ENCODE measurements at places on chromosomes 13 and 19. TPM values are rescaled to one million over a fixed set of nuclear protein-coding genes. Genes with fewer than 3 reads are reported as not detected.
A peak's percentile ranks its signal among the peaks of the same experiment; 100 is the strongest.

ELSPBP1 gene
- 0.31 TPM for polyA plus RNA-seq

PNMA8C gene
- 0.56 TPM for polyA plus RNA-seq

OR7A5 gene
- not detected for polyA plus RNA-seq

GJB2 gene
- 4.7 TPM for polyA plus RNA-seq

IRGQ gene
- 12.9 TPM for polyA plus RNA-seq

SHANK1 gene
- 3.5 TPM for polyA plus RNA-seq

MISP3 gene
- 4.7 TPM for polyA plus RNA-seq

FFAR1 gene
- polyA plus RNA-seq, result 0.30 TPM

C5AR2 gene
- 0.27 TPM for polyA plus RNA-seq

ABHD8 gene
- polyA plus RNA-seq, result 8.5 TPM

BEST2 gene
- 0.07 TPM for polyA plus RNA-seq

CYP4F8 gene
- polyA plus RNA-seq, result 0.04 TPM

DNA sequence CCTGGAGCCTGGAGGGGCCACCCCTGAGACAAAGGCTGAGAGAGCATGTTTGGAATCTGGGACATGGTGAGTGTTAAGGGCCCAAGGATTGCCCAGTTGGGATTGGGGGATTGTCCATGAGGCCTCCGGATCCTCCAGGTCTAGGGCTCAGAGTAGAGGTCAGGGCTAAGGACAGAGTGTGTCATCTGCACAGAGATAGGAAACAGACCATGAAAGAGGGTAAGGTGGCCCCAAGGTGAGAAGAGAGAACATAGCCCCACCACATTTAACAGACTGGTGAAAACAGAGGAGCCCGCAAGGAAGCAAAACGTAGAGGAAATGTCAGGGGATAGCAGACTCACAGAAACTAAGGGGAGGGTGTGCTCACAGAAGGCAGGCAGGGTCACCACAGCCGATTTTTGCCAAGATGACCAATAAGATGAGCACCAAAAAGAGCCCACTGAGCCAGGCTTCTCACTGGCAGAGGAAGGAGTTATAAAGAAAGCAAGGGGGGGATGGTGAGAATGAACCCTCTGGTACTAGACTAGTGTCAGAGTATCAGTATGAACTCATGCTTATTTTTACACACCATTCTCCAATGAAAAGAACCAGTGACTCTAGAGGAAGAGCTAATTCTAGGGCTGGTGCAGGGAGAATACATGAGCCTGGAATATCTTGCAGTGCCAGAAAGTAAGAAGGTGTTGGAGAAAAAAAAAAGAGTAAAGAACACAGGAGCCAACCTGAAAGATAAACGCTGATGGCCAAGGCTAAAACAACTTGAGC is 17.5 kb downstream of the DYRK1B start:
- DNase-seq, result no peak

DNA sequence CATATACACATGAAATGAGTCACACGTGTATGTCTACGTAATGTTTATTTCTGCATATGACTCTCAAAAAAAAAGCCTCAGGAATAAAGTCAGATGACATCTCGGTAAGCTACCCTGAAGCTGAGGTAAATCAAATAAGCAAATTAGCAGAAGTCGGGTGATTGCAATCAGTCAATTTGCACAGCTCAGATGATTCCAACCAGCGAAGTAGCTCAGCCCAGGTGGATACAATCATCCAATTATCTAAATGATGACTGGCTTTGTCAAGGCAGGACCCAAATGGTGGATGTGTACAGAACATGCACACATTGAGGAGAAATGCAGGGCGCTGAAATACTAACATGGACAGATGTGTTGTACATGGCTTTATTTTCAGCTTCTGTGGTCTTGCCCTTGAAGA is 148.5 kb downstream of the ZNF486 start:
- DNase-seq, result no peak

- DNase-seq, result no peak
These were observed 18.0 kb upstream of the RBM26 start for GRCh38 chr13:79423801-79424642.

DNA sequence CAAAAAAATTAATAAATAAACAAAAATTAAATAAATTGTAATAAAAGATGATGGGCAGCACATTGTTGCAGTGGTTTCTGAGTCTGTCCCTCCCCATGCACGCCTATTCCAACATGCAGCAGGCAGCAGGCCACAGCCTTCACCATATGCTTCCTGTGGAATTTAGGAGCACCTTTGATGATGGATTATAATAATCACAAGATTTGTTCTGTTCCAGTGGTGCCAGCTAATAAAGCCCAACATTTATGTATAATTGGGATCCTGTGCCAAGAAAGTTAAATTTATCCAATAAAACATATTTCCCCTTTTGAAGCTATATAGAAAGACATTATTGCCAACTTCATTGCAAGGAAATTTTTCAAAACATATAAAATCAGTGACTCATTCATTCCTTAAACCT is 328.6 kb downstream of the FGF14 start:
- no peak for DNase-seq

- no peak for DNase-seq
These were observed 1.4 kb downstream of the SUGP2 start for GRCh38 chr19:19031891-19032290.

GRCh38 chr13:111422348-111422747 is 101.9 kb downstream of the TEX29 start:
- no peak for DNase-seq

- peak; percentile 47 for DNase-seq
These were observed 25.1 kb downstream of the ELF1 start for GRCh38 chr13:40993987-40994386.

DNA sequence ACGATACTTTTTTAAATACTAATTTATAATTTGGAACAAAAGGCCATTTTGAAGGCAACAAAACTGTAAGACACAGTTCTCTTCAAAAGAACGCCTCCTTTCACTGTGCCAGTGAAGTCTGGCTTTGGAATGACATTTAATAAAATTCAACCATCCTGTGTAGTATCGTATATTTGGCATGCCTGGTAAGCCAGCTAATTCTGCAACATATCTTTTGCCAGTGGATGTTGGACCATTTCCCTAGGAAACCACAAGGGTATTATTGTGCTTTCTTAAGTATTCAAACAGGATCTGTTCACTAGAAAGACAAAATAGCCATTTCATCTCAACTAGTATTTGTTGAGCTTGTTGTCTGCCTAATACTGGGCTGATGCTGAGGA is 111.6 kb downstream of the RGCC start:
- DNase-seq, result no peak

DNA sequence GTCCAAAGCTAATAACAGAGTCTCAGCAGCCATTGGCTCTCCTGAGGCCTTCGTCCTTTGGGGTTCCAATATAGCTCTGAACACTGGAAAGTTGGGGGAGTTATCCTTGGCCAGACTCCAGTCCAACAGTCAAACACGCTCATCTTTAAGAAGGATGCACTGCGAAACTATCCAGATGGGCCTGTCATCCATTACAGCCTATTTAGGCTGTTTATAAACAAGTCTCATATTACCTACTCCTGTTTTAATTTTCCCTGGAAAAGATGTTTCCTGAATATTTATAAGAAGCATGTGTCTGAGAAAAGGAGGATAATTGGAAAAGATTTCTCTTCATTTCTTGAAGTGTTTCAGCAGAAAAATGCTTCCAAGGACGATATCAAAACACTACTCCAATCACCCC is 170.7 kb downstream of the DCT start:
- DNase-seq, result no peak

GRCh38 chr13:58666331-58666730 is 1034.8 kb downstream of the PCDH17 start:
- no peak for DNase-seq

- DNase-seq, result no peak
These were observed 63.1 kb downstream of the ZDHHC20 start for GRCh38 chr13:21395953-21396352.

DNA sequence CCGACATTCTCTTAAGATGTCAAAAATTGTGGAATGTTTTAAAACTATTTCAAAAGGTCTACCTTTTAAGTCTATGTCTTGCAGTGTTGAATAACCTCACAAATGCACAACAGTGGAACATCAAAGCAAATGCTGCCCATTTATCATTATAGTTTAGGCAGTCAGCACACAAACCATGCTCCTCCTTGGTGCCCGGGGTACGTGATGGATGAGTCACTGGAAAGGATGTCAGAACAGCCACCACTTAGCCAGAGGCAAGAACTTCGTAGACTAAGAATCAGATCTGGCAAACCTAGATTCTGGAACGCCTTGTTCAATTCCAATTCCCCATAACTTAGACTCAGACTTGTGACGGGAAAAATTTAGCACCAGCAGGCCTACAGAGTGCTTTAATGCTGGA is 343.6 kb downstream of the FGF9 start:
- no peak for DNase-seq

- DNase-seq, result no peak
These were observed 29.9 kb downstream of the UNC13A start for GRCh38 chr19:17658240-17658639.

DNA sequence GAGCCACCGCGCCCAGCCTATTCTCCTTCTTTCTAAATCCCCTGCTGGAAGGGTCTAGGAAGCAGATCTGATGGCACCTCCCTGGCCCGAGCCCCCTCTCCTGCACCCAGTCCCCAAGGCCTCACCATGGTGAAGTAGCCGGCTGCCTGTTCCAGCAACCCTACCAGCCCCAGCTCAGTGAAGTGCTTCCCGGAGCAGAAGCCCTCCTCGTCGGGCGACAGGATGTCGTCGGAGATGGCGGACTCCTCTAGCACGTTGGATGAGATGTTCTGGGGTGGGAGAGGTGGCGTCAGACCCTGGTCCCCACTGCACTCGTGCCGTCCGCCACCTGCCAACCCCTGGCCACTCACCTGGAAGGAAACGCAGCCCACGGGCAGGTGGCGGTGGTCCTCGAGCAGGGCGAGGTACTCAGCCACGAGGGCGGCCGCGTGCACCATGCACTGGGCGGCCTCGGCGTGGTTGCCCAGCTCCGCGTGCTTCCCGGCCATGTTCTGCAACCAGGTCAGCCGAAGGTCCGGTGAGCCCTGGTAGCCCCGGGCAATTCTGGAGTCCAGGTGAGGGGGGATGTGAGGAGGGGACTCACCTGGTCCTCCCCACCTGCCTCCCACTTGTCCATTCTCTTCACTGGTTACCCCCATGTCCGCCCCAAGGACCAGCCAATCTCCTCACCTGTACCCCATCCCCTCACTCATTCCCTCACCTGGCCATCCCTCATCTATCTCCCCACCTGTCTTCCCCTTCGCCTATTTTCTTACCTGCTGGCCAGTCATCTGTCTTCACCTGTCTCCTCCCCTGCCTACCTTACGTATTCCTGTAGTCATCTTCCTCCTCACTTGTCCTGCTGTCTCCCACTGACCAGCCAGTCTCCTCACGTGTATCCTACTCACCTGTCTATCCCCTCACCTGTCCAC is 11.5 kb upstream of the KANK2 start:
- no peak for DNase-seq

DNA sequence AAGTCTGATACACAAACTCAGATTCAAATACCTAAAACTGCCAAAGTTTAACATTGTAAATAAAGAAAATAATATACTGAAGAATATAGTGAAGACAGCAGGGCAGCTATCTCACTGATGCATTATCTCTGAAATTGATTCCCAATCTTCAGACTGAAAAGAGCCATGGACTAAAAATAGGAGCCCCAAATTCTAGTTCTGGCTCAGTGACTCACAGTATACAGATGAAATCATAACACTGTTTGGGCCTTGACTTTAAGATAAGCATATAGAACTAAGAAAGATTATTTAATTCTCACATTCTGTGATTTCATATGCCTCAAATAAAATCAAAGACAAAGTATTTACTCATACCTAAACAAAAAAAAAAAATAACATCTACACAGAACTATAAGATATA is 53.9 kb downstream of the RBM26 start:
- no peak for DNase-seq

DNA sequence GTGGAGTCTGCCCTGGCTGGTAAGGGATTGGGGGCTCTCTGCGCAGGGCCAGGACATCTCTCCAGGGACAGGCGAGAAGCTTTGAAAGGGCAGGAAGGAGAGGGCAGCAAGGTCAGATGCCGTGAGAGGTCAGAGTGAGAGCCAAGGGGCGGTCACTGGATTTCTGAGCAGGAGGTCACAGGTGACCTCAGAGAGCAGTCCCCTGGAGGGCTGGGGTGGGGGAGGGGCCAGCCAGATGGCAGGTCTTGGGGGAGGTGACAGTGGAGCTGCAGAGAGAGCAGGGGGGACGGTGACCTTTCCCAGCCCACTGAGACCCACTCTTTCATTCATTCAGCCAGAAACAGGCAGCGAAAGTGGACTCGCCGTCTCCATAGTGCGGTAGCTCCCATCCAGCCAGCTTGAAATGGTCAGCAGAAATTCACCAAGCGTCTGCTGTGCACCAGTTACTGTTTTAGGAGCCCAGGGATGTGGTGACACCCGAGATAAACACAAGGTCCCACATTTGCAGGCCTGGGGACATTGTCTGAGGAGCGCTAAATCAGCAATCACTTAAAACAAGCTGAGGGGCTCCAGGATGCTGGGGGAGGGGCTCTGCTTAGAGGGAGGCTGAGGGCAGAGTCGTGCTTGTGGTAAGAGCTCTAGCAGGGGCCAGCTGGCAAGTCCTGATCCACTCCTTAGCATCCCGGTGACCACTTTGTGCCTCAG is 10.2 kb downstream of the CARM1 start:
- no peak for DNase-seq

GRCh38 chr19:31284621-31285020 is 64.6 kb downstream of the TSHZ3 start:
- DNase-seq, result no peak

GRCh38 chr13:59664586-59664985 is 499.1 kb downstream of the DIAPH3 start:
- DNase-seq, result no peak

DNA sequence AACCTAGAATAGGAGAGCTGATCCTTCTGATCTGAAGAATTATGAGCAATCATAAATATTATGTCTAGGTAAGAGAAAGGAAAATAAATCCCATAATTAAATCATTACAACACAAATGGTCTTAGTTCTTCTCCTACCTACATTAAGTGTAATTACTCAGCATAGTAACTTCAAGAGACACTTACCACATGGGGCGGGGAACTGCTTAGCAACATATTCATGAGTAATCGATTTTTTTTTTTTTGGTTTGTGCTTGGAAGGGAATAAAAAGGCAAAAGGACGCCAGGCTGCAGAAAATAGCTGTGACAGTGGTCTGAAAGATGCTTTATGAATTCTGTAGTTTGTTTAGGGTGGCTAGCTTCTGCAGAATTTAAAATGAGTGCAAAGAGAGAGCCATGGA is 103.3 kb upstream of the HTR2A start:
- no peak for DNase-seq

DNA sequence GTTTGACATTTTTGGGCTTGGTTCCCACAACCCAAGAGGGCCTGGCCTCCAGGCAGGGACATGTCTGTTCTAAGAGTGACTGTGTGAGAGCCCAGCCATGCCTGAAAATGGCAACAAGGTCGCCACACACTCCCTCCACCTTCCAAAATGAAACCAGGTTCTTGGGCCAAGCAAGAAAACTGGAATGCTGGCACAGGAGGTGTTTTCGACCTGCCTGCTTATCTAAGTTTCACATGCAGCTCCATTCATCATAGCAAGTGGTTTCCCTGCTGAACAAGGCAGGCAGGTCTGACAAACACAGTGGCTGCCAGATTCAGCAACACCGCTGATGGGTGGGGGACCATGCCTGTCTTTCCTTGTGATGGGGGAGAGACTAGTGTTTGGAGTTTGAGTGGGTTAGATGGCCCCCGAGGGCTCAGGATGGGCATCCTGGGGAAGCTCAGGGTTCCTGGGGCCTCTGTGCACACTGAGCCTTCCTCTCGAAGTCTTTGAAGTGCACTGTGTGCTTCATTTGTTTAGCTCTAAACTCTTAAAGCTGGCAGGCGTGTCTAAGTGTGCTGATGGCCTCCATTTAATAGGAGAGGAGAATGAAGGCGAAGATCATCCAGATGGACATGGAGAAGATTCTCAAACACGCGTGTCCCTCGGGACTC is 17.9 kb upstream of the GAS6 start:
- no peak for DNase-seq
